ENCODE measurements at places on chromosomes 6 and 20. TPM values are rescaled to one million over a fixed set of nuclear protein-coding genes. Genes with fewer than 3 reads are reported as not detected.
A peak's percentile ranks its signal among the peaks of the same experiment; 100 is the strongest.

The HTR1B gene
- total RNA-seq: not detected

The BPIFB4 gene
- not detected for total RNA-seq

The RAET1L gene
- total RNA-seq: not detected

The VPS52 gene
- total RNA-seq: 59.7 TPM

The VWA7 gene
- 11.0 TPM for total RNA-seq

The ANKEF1 gene
- 5.5 TPM for total RNA-seq

The NRN1 gene
- 4.1 TPM for total RNA-seq

The FHL5 gene
- not detected for total RNA-seq

The KIZ gene
- total RNA-seq: 17.3 TPM

- no peaks in the 10 kb centered on the region for H3K27me3 ChIP-seq
- no peak for DNase-seq
- no peaks in the 10 kb centered on the region for H3K4me1 ChIP-seq
Measured at GRCh38 chr6:78953798-78954197, 86.4 kb downstream of the IRAK1BP1 start.

DNA sequence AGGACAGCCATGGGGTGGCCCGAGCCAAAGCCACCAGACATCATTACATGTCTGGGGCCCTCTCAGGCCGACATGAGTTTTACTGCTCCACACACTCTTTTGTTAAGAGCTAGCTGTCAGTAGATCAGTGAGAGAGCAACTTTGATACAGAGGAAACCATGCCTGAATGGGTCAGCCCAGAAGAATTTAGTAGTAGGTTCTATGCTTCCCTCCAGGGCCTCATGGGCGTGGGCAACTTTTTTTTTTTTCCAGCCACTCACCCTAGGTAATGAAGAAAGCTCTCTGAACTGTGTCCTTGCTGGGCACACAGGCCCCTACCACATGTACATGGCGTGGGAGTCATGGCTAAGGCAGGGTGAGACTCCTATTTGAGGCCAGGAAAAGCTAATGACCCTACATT, 38.8 kb downstream of the HLA-F start:
- H3K4me3 ChIP-seq: no peak overlapping the region
- peaks cover 35% of the 10 kb centered on the region for H3K4me1 ChIP-seq
- DNase-seq: no peak
- H3K36me3 ChIP-seq: no peaks in the 10 kb centered on the region
- H3K27ac ChIP-seq: no peak overlapping the region

GRCh38 chr6:116463301-116463700, 2.1 kb downstream of the CALHM6 start:
- H3K4me3 ChIP-seq: no peak overlapping the region
- peaks cover 9% of the 10 kb centered on the region for H3K36me3 ChIP-seq
- DNase-seq: no peak
- peaks cover 64% of the 10 kb centered on the region for H3K4me1 ChIP-seq

GRCh38 chr6:149060300-149060984, 257.1 kb upstream of the TAB2 start:
- peak; percentile 78 for DNase-seq
- H3K4me3 ChIP-seq: peak overlapping the region; percentile 63
- no peaks in the 10 kb centered on the region for H3K27me3 ChIP-seq
- H3K27ac ChIP-seq: peak overlapping the region; percentile 89

DNA sequence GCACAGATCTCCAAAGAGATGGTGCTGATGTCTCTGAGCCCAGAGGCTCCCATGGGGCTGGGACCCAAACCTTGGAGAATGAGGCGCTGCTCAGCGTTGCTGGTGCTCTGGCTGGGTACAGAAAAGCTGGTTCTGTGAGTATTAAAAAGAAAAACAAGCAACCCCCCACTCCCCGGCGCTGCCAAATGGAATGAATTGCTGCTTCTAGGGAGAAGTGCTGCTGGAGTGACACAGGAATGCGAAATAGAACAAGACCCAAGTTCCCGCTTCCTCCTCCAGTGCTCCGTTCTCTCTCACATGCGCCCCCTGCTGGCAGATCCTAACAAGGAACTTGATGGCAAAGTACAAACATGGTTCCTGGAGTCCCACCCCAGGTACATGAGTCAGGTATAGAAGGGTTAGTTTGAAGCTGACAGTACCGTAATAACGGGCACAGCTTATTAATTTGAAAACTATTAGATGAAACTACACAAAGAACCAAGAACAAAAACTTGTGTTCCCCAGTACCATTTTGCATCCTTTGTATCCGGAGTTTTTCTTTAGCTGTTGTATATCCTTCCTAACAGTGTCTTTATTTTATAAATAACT, 2.1 kb upstream of the DDX27 start:
- H3K27me3 ChIP-seq: no peaks in the 10 kb centered on the region
- peak; percentile 91 for DNase-seq
- peaks cover 24% of the 10 kb centered on the region for H3K4me1 ChIP-seq
- H3K27ac ChIP-seq: no peak overlapping the region
- H3K36me3 ChIP-seq: peaks cover 21% of the 10 kb centered on the region

GRCh38 chr6:138973466-138974153, 14.4 kb downstream of the REPS1 start:
- no peak for DNase-seq
- no peak overlapping the region for H3K27ac ChIP-seq
- H3K4me1 ChIP-seq: peaks cover 26% of the 10 kb centered on the region
- no peaks in the 10 kb centered on the region for H3K27me3 ChIP-seq

GRCh38 chr20:16661756-16662155, 68.1 kb upstream of the SNRPB2 start:
- H3K27me3 ChIP-seq: peaks cover 14% of the 10 kb centered on the region
- no peak for DNase-seq
- H3K27ac ChIP-seq: no peak overlapping the region

DNA sequence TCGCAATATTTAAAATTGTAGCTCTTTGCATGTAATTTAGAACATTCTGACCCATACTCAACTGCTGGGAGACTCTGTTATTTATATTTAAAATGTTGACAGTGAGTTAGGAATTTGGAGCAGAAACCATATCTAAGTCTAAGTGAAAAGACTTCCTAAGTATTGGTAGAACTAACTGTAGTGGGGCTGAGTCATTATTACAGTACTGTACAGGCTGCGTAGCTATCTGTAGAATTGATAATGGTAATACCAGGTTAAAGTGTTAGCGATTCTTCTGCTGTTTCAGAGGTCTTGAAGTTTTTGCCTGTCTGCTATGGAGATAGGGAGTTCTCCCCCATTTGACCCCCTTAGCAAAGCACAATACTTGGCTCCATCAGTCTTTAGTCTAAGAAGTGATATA, 3.6 kb downstream of the TOP1 start:
- no peaks in the 10 kb centered on the region for H3K27me3 ChIP-seq
- no peak overlapping the region for H3K27ac ChIP-seq
- H3K4me1 ChIP-seq: peaks cover 76% of the 10 kb centered on the region
- no peak overlapping the region for H3K4me3 ChIP-seq

- H3K36me3 ChIP-seq: peaks cover 7% of the 10 kb centered on the region
- H3K27ac ChIP-seq: no peak overlapping the region
- DNase-seq: no peak
- no peaks in the 10 kb centered on the region for H3K27me3 ChIP-seq
- H3K4me3 ChIP-seq: no peak overlapping the region
Measured at GRCh38 chr6:169536446-169537170, 165.2 kb downstream of the WDR27 start.

GRCh38 chr6:49299279-49299678, 163.8 kb downstream of the MMUT start:
- H3K4me3 ChIP-seq: no peak overlapping the region
- no peaks in the 10 kb centered on the region for H3K27me3 ChIP-seq
- H3K4me1 ChIP-seq: no peaks in the 10 kb centered on the region
- DNase-seq: no peak
- H3K27ac ChIP-seq: no peak overlapping the region

- no peaks in the 10 kb centered on the region for H3K36me3 ChIP-seq
- H3K4me3 ChIP-seq: no peak overlapping the region
- no peak overlapping the region for H3K27ac ChIP-seq
- no peak for DNase-seq
Measured at GRCh38 chr20:13349235-13349604, 128.1 kb downstream of the ISM1 start.

DNA sequence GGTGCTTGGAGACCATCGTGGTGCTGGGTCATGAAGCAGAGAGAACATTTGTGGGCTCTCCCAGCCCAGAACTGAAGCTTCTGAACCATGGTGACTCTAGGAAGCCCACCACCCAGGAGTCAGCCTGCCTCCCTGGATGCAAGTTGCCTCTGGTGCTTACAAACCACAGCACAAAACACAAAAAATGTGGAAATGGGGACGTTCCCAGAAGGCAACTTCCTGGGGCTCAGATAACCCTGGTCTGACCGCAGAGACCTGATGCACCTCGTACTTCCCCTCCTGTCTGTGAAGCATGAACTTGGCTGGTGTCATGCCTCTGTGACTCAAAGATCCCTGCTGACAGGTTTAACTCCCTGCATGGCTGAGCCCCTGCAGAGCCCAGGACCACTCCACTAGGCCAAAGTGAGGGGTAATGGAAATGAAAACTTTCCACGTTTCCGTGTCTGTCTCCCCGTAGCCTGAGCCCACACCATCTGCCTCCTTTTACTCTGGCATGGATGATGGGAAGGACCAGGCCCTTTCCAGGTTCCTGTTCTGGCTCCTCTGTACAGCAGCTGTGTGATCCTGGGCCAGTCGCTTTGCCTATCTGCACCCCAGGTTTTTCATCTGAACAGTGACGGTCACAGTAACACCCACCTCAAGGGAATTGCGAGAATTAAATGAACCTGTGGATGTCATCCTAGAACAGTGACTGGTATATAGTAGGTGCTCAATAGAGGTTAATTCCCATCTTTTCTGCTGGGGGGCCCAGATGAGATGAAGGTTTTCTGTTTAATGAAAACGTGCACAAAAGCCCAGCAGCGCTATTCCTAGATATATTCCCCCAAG, 57.7 kb downstream of the PPP1R16B start:
- H3K4me1 ChIP-seq: peaks cover 64% of the 10 kb centered on the region
- no peaks in the 10 kb centered on the region for H3K27me3 ChIP-seq
- H3K4me3 ChIP-seq: no peak overlapping the region
- DNase-seq: peak; percentile 62

GRCh38 chr6:455006-455585, 63.5 kb downstream of the IRF4 start:
- H3K27me3 ChIP-seq: peaks cover 30% of the 10 kb centered on the region
- H3K27ac ChIP-seq: no peak overlapping the region
- no peak overlapping the region for H3K4me3 ChIP-seq
- peaks cover 13% of the 10 kb centered on the region for H3K36me3 ChIP-seq
- H3K4me1 ChIP-seq: peaks cover 7% of the 10 kb centered on the region

GRCh38 chr6:13165502-13166172, 162.7 kb downstream of the TBC1D7 start:
- H3K4me1 ChIP-seq: peaks cover 2% of the 10 kb centered on the region
- H3K27ac ChIP-seq: no peak overlapping the region
- no peak overlapping the region for H3K4me3 ChIP-seq

GRCh38 chr6:170129691-170130171, 161.1 kb downstream of the DLL1 start:
- H3K27me3 ChIP-seq: no peaks in the 10 kb centered on the region
- H3K27ac ChIP-seq: no peak overlapping the region
- peak; percentile 7 for DNase-seq
- H3K4me3 ChIP-seq: no peak overlapping the region

DNA sequence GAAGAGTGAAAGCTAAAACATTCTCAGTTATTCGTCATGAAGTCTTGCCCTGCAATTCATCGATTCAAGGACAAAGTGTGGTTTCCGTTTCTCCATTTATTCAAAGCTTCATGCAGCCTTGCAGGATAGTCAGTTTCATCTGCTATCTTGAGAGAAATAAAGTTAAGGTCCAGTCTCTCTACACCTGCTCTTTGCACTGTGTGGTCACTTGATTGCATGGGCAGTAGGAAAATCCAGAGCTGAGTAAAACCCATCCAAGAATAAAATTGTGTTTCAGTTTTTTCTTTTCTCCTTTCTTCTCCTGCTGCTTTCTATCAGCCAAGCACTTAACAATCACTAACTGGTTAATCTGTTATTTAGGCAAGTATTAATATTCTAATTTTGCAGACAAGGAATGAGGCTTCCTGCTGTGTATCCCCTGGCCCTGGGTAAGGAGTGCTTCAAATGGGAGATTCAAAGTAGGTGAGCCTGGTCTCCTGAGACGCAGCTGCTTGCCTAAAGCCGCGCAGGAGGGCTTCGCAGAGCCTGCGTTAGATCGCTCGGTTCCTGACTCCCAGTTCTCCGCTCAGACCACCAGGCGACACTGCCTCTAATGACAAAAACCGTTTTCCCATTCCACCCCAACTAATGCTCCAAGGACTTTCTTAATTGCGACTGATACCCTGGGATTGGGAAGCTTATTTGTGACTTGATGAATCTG, 808.3 kb downstream of the TFAP2A start:
- no peak overlapping the region for H3K27ac ChIP-seq
- DNase-seq: no peak
- no peaks in the 10 kb centered on the region for H3K4me1 ChIP-seq
- H3K36me3 ChIP-seq: no peaks in the 10 kb centered on the region
